ENCODE measurements at places on chromosomes 3 and 15.
A peak's percentile ranks its signal among the peaks of the same experiment; 100 is the strongest.

DNA sequence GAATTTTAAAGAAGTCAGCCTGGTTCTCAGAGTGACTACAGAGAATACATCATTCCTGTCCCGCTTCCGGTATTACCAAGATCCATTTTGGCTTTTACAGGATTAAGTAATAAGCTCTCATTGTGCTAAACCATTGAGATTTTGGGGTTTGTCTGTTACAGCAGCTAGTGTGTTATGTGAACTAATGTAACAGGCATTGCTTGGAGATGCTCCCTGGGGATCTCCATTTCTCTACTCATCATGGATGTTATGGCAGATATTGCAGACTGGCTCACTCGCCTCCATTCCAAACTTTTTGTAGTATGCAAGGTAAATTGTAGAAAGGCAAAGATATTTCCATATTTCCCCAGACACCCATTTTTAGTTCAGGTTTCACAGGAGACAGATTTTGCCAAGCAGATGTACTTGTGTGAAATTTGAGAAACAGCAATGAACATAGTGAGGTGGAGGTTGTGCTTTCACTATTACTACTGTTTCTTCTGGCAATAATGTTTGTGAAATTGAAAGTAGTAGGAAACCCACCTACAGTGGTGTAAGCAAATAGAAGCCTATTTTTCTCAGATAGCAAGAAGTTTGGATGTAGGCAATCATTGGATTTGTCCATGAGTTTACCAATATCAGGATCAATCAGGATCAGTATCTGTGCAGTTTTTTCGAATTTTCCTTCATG is 177.1 kb upstream of the GALNT15 start:
- no peak for DNase-seq

- peak; percentile 12 for DNase-seq
These were observed 4.8 kb downstream of the GNB4 start for GRCh38 chr3:179446501-179446900.

DNA sequence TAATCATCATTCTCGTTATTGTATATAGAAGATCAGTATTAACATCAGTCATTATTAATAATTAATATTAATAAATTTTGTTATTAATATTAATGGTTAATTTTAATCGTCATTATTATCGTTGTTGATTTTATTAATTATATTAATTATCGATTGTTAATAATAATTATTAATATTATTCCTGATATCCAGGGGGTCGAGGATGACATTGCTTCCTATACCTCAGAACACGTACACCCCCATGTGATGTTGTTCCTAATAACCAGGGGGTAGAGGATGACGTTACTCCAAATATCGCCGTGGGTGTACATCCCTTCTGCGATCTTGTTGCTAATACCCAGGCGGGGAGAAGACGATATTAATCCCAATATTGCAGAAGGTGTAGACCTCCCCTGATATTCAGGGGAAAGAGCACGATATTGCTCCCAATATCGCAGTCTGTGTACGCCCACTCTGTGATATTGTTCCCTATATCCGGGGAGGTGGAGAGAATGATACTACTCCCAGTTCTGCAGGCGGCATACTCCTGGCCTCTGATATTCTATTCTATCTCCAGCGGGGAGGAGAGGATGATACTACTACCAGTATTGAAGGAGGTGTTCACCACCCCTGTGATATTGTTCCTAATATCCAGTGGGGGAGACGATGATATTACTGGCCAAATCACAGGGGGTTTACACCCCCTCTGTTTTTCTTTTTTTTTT is 22.3 kb upstream of the BMF start:
- DNase-seq: no peak

- no peak for DNase-seq
These were observed 20.7 kb upstream of the POC1A start for GRCh38 chr3:52174896-52175295.

- peak; percentile 77 for DNase-seq
These were observed 69.9 kb upstream of the GOLIM4 start for GRCh38 chr3:168165390-168166269.

DNA sequence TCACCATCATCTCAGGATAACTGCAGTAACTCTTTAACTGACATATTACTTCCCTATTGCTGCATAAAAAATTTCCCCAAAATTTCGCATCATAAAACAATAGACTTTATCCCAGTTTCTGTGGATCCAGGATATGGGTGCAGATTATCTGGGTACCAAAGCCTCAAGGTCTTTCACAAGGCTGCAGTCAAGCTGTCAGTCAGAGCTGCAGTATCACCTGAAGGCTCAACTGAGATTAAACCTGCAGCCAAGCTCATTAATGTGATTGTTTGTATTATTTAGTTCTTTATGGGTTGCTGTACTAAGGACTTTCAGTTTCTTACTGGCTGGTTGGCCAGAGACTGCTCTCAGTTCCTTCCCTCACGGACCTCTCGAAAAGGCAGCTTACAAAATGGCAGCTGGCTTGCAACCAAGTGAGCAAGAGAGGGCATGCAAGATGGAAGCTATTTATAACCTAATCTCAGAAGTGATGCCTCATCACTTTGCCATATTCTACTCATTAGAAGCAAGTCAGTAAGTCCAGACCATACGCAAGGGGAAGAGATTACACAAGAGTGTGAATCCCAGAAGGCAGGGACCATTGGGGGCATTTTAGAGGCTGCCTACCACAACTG is 54.9 kb downstream of the DCUN1D1 start:
- DNase-seq: peak; percentile 35

- no peak for DNase-seq
These were observed 61.5 kb downstream of the OSBPL10 start for GRCh38 chr3:31919528-31919927.

DNA sequence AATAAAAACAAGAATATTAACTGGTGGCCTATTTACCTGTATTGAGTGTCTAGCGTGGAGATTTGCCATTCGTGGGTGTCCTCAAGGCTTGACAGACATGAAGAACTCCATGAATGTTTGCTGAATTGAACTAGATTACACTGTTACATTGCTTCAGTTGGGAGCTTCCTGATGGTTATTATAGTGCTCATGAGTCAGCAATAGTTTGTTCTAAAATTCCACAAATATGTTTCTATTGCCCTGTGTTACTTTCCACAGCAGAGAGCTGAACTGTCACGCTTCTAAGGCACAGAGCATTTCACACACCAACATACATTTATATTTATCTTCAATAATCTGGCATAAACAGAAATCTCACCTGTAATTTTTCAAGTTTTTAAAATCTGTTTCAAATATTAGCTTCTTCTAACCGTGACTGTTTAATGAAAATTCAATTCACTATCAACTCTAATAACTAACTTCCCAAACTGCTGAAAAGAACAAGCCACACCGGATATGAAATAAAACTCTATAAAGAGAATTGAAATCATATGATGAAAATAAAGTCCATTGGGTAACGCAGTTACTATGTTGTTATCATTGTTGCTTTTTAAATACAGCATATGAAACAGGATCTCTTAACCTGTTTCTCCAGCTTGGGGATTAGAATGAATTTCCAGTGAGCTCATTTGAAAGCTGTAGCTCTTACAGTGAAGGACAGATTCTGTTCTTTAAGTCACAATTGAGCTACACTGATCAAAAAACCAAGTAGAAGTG is 61.2 kb upstream of the MCF2L2 start:
- DNase-seq: no peak

DNA sequence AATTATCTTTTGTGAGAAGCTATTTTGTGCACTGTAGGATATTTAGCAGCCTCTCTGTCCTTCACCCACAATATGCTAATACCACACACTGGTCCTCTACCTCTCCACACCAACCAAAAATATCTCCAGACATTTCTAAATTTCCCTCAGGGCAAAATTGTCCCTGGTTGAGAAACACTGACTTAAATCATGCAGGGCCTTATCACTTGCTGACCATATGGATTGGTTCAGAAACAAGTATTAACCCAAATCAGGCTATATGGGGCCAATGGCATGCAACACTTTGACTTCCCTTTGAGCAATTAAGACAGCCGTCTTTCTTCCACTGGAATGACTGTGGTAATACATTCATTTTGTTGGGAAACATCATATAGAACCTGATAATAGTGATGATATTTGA is 251.1 kb downstream of the CNTN3 start:
- no peak for DNase-seq

DNA sequence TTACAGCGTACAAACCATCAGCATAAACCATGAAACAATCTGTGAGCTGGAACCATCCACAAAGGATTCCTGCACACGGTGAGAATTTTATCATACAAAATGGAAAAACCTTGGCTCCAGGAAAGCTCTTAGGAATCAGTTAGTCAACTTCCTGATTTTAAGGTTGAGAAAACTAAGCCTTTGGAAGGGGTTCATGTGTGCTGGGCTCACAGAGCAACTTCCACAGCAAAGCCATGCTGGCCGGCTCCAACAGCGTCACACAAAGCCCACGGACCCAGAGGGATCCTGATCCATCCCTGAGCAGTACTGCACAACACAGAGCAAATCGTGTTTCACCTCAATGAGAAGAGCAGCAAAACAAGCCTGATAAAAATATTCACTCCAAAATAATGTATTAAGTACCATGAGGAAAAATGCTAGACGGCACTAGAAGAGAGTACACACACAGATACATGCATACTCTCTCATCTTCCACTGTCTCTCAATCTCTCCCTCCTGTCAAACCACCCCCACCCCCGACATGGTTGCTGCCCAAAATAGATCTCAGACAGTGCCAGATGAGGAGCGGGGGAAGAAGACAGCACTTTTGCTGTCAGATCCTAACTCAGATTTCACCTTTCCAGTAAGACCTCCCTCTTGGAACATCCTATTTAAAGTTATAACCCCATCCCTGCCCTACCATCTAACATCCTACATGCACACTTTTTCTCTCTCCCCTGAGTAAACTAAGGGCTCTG is 58.6 kb downstream of the MB21D2 start:
- DNase-seq: no peak

GRCh38 chr15:25862472-25863110 is 536 bp downstream of the ATP10A start:
- peak; percentile 11 for DNase-seq

- DNase-seq: no peak
These were observed 76.9 kb downstream of the PLCH1 start for GRCh38 chr3:155667988-155668387.

GRCh38 chr3:18076301-18076700 is 333.9 kb upstream of the TBC1D5 start:
- no peak for DNase-seq

DNA sequence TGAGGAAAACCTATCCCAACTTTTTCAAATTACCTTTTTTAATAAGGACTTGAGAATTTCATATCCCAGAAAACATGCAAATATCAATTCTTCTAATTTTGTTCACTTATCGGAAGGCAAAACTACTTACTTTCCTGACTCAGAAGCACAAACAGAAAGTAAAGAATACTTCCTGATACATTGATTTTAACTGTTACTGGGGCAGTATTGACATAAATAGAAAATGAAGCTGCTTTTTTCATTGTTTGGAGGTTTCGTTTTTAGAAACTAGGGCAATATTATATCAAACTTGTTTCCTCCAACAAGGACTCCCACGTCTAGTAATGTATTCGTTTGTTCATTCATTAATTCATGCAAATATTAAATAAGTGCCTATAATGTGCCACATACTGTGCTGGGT is 19.1 kb downstream of the PAQR9 start:
- no peak for DNase-seq

GRCh38 chr3:170814822-170815221 is 55.2 kb downstream of the RPL22L1 start:
- DNase-seq: no peak

DNA sequence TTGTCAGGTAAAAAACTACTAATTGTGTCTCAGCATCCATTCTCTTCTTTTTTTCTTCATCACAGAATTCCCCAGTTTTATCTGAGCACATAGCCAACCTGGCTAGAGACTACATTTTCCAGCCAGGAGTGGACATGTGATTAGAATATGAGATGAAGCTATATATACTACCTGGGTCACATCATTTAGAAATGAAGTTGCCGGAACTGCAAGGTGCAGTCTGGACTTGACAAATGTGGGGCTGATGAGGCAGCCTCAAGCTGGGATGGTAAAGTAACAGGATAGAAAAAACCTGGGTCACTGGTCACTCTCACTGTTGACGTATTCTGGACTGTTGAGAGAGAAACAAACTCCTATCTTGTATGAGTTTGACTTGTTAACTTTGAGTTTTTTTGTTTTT is 99.6 kb downstream of the STRIT1 start:
- no peak for DNase-seq

DNA sequence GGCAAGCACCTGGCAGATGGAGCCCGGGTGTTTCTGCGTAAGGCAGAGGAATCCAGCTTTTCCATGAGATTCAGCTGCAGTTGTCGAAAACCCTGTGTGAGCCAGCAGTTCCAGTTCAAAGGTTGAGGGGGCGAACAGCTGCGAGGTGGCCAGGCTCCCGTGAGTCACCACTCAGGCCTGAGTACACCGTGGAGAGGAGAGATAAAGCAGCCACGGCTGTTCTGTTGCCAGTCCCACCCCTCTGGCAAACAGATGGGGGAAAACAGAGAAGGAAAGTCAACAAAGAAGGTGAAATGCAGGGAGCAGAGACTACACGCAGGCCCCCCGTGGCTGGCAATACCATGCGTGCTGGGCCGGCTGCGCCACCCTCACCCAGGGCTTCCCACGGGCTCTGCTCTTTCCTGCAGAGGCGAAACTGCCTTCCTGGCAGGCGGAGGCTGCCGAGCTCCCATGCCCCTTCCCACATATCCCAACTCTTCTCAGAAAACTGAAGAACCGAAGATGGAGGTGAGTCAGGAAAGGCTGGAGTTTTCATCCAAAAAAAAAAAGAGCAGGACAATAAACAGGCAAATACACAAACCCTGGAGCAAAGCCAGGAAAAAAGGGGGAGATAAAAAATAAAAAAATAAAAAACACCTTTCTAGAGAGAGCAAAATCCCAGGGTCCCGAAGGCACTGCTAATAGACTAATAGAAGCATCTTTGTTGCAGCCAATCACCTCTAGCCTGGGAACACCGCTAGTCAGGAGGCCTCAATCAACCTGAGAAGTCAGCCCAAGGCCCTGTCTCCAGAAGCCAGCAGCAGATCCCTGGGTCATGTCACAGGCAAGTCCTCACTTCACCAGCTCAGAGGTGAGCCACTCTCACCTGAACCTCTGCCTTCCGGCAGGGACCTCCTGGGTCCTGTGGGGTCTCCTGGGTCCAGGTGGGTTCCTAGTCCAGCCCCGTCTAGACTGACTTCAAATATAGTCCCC is 37.7 kb downstream of the FAM174B start:
- DNase-seq: no peak

DNA sequence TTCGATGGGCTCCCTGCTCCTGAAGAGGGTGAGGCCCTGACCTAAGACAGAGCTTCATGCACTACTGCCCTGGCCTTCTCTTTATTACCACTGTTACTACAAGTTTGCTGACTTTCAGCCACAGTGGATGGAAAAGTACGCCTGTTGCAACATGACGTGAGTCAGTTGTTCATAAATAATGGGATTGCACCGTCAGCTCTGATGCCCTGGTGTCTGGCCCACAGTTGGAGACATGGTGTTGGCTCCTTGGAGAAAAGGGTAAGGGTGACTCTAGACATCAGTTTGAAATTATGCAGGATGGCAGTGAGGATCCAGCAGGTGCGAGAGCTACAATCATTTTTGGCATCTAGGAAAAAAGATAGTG is 5.5 kb downstream of the PAQR5 start:
- DNase-seq: no peak

DNA sequence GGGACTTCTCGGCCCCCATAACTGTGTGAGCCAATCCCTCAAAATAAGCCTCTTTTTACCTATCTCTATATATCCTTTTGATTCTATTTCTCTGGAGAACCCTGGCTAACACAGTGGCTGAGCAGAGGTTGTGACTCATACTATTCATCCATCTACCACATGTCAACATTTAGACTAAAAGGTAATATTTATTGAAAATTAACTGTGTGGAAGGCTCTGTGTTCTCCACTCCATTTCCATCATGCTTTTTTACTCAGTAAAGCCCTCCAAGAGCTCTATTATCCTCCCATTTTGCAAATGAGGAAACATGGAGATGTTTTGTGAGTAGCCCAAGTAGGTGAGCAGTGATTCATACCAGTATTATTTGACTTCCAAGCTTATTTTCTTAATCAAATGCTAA is 217.9 kb upstream of the DCBLD2 start:
- no peak for DNase-seq

Data from NCI-H1105 treated with DMSO at 0.1 percent for 48 hours (cell line).